ENCODE measurements at places on chromosomes 16 and 17. TPM values are rescaled to one million over a fixed set of nuclear protein-coding genes. Genes with fewer than 3 reads are reported as not detected.

Gene POLDIP2
- total RNA-seq: 30.7 TPM

Gene SHISA6
- not detected for total RNA-seq

Gene LGALS9C
- total RNA-seq: not detected

Gene TEN1
- 13.4 TPM for total RNA-seq

Gene KRTAP4-6
- not detected for total RNA-seq
